ENCODE measurements at places on chromosomes 3 and 15.

GRCh38 chr3:71067977-71068654 lies 515.4 kb downstream of the FOXP1 start:
- no peak for DNase-seq

- no peak for DNase-seq
These were observed 557 bp downstream of the TFG start for GRCh38 chr3:100709842-100710260.

GRCh38 chr3:10551821-10552630 lies 46.6 kb upstream of the ATP2B2 start:
- DNase-seq: peak; percentile 45

GRCh38 chr15:73956743-73957135 lies 30.5 kb downstream of the LOXL1 start:
- DNase-seq: no peak

- no peak for DNase-seq
These were observed 4.1 kb upstream of the PAK6 start for GRCh38 chr15:40234783-40235182.

DNA sequence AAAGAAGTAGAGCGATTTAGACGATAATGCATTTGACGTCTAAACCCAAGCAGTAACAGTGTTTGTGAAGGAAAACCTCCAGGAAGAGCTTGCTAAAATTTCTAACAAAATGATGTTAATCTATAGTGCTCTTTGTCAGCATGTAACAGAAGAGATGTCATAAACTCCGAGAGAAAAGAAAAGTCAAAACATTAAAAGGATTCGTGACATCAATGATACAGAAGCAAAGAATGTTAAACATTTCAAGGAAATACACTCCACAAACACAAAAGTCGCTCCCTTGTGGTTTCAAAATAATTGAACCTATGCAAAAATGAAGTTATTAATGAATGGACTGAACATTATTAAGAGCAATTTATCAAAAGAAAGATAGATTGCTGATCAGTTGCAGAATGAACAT lies 27.9 kb downstream of the AADAC start:
- DNase-seq: no peak

GRCh38 chr3:182978387-182978786 lies 2.0 kb downstream of the DCUN1D1 start:
- no peak for DNase-seq

Data from amygdala (tissue), 56 donors.